Activated T-helper 1 cell treated with Interleukin-2 at 50 U/mL for 16 hours (primary cell): ENCODE measurements at places on chromosomes 16 and 17.
A peak's percentile ranks its signal among the peaks of the same experiment; 100 is the strongest.

DNA sequence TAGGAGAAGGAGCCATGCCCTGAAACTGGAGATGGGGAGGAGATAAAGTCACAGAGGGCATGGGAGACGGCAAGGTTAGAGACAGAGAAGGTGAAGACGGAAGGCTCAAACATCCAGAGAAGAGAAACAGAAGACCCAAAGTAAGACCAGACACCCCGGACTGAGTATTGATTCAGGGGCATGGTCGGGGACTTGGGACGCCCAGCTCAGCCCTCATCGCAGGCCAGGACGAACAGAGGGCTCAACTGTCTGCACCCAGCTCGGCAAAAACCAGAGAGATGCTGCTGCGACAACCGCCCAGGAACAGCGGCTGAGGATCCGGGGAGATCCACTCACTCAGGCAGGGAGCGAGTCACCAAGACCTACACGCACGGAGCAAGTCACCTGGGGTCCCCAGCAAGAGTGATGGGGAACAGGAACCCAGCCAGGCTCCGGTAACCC lies 999 bp downstream of the XYLT1 start:
- DNase-seq = peak; percentile 11

DNA sequence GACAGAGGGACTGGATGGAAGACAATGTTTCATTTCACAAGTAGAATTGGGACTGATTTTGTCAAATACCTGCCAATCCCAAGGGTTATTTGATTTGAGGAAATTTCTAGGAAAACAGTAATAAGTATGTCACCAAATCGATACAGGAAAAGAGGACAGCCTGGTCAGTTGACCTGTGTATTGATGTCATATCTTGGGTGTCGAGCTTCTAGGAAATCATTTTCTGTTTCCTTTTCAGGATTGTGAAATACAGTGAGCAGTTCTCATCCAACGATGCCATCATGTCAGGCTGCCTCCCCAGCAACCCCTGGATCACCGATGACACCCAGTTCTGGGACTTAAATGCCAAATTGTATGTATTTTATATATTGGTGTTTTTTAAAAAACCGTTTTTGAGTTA lies 56.1 kb downstream of the RGS9 start:
- no peak for DNase-seq

DNA sequence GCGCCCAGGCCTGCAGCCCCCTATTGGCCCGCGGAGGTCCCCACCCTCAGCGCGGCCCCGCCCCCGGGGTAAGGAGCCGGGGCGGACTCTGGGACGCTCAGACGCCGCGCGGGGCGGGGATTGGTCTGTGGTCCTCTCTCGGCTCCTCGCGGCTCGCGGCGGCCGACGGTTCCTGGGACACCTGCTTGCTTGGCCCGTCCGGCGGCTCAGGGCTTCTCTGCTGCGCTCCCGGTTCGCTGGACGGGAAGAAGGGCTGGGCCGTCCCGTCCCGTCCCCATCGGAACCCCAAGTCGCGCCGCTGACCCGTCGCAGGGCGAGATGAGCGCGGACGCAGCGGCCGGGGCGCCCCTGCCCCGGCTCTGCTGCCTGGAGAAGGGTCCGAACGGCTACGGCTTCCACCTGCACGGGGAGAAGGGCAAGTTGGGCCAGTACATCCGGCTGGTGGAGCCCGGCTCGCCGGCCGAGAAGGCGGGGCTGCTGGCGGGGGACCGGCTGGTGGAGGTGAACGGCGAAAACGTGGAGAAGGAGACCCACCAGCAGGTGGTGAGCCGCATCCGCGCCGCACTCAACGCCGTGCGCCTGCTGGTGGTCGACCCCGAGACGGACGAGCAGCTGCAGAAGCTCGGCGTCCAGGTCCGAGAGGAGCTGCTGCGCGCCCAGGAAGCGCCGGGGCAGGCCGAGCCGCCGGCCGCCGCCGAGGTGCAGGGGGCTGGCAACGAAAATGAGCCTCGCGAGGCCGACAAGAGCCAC lies at the start of gene NHERF1:
Gene NHERF1 (plus strand): TSS at position 100 of the 750 bp plus-strand sequence. CDS start 219 bp downstream, at position 319.
- peak; percentile 94 for DNase-seq

GRCh38 chr16:56370185-56370874 lies 55.0 kb downstream of the AMFR start:
- DNase-seq = no peak

- no peak for DNase-seq
Observed at GRCh38 chr16:60318486-60318885, 1584.4 kb upstream of the GOT2 start.
